ENCODE measurements at places on chromosomes 1 and 21.

DNA sequence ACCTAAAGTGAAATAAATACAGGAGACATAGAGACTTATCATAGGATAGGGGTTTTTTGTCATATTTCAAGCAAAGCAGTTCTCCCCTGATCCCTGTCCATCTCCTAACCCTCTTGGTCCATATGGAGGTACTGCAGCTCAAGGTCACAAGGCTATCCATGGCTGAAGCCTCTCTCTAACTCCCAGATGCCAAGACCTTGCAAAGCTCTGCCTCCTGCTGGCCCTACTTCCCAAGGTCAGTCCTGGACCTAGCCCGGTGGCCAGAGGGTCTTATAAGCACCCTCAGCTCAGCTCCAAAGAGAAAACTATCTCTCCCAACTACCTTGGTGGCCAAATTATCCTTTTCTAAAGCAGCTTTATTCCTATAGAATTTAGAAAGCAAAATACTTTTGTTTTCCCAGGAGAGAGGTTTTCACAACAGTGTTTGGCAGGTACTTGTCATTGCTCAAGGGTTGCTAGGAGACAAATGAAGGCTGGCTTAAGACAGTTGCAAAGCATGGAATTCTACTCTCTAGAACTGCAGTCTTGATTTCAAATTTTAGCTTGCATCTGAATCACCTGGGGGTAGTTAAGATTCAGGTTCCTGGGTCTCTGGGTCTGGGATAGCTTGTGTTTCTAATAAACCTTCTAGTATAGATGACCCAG is 121.5 kb downstream of the XCL2 start:
- DNase-seq, result no peak

DNA sequence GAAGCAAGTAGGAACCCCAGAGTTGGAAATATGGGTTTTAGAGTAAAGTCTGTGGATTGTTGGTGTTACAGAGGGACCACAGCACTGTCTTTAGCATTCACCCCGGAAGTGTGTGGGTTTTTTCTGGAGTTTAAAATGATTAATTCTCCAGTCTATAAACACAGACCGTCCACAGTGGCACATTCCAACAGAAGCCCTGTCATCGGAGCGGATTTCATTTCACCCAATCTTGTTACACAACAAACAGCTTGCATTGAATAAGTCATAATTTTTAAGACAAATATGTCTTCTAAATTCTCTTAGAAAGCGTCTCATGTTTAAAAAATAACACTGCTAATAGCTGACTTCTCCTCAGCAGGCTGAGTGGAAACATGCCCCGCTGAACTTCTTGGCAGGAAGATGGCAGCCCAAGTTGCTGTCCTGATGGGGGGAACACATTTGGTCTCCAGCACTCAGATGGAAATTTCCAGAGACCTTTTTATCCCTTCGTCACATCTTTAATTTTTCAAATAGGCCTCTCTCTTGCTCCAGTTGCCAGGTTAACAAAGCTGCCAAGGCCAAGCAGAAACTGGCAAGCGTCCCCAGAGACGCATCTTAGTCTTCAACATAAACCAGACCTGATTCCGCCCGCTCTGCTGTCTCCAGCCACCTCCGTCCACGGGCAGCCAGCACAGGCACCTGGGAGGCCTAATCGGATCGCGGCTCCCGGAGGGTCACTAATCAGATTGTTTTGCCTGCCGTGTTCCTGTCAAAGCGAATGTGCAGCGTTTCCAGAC is 28.8 kb upstream of the SLC19A1 start:
- no peak for DNase-seq

- no peak for DNase-seq
Observed at GRCh38 chr1:41633764-41634163, 149.3 kb upstream of the EDN2 start.

DNA sequence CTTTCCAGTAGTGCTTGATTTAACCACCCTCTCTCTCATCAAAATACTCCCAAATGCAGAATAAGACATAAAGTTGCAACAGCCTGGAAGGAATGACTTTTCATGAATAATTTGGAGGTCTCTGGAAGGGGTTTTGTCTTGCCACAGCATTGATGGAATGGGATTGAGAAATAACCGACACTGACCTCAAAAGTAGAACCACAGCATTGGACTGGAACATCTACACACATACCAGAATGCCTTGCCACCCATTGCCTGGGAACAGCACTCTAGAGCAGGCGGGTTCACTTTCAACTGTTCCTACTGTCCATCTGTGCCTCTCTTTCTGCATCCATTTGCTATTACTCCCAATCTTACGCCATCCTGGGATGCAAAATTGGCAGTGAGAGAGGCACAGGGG is 149.1 kb upstream of the USP24 start:
- DNase-seq, result no peak

GRCh38 chr1:112429749-112430148 is 33.7 kb downstream of the CTTNBP2NL start:
- DNase-seq, result no peak

DNA sequence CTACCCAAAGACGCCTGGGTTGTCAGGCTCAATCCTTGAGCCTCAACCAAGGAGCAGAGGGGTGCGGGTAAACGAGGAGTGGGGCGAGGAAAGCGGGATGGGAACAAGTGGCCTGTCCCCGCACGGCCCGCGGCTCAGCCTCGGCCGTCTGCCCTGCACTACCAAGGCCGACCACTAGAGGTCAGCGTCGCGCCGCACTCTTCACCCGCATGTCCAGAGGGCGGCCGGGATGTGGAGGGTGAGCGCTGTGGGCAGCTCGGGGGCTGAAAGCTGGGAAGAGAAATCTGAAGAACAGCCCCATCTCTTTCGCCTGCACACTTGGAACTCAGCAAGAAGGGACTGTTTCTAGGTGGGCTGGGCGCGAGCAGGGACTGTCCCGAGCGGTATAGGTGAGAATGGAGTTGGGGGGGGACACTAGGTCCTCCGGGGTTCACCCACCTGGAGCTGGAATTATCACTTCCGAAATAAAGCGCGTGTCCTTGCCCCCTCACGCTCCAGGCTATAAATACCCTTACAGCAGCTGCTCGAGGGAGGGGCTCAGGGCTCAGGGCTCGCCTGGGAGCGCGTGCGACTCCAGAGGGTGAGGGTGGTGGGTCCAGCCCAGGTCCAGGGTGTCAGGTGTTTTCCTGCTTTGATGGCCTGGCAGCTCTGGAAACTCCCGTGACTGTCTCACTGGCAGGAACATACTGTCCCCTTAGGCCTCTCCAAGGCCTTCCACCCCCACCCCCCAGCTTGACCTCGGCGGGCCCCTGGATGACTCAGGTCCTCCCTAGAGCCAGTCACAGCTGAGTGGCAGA is 9.8 kb downstream of the SLC30A2 start:
- no peak for DNase-seq

DNA sequence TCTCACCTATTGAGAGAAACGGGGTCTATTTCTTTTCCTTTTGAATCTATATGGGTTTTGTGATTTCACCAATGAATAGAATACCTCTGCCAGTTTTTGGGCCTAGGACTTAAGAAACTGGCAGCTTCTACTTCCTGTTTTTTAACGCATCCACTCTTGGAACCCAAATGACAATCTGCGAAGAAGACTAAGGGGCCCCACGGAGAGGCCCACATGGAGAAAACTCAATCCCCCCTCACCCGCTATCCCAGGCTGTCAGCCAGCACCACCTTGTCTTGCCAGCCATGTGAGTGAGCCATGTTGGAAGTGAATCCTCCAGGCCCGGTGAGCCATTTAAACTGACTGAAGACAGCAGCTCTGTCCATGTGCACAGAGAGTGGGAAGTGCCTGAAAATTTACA is 3.6 kb upstream of the HENMT1 start:
- DNase-seq, result no peak

DNA sequence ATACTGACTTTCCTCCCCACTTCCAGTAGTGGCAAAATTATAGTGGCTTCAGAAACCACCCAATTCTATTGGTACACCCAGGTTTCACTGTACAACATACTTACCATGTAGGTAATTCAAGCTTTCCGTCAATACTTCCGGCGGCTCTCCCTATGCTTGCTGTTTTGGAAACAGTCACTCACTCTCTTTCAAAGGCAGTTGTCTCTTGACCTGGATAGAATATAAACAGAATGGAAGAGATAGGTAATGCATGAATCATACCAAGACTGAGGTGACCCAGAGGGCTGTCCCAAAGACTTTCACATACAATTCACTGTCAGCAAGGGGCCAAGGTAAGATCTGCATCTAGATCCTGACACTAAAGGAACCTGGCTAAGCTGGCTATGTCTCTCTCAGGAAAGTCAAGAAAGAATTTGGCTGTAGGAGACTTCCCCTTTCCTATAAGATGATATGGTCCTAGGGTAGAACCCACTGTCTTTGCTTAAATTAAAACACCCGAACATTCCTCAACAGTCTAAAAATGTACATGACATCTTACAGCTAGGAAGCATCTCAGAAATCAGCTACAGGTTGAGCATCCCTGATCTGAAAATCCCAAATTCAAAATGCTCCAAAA is 59.6 kb downstream of the LUZP1 start:
- DNase-seq, result no peak

GRCh38 chr1:11594222-11594621 is 60.0 kb downstream of the FBXO2 start:
- no peak for DNase-seq

DNA sequence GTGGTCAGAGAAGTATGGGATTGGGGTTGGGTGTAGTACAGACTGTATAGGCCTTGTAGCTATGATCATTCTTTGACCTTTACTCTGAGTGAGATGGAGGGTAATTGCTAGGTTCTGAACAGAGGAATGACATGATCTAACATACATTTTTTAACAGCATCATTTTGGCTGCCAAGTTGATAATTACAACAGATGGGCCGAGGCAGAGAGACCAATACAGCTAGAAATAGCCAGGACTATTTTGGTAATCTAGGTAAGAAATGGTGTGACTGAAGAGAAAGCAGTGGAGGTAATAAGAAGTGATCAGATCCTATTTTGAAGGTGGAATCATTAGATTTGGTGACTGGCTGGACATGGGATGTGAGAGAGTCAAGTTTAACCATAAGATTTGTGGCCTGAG is 43.5 kb downstream of the RPAP2 start:
- no peak for DNase-seq

DNA sequence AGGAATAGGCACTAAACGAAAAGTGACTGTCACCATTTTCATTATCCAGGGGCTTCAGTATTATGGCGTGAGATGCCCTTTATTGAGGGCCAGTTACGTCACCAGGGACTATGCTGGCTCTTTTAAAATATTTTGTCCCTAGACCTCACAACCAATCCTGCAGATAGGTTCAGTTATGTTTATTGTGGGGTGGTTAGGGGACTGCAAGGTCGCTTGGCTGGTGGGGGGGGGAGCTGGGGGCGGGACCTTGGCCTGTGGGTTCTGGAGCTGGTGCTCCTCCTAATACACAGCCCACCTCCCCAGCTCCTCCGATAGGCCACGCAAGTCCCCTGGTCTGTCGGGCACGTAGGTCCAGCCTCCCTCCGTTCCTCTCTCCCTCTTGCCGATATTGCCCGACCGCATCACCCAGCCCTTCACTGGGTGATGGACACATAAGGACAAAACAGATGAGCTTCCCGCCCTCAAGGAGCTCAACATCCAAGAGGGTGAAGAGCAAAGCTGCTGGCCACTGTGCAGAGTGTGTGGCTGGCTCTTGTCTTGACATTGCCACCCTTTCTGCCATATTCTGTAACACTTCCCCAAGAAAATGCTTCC is 271.8 kb downstream of the MATN1 start:
- no peak for DNase-seq

DNA sequence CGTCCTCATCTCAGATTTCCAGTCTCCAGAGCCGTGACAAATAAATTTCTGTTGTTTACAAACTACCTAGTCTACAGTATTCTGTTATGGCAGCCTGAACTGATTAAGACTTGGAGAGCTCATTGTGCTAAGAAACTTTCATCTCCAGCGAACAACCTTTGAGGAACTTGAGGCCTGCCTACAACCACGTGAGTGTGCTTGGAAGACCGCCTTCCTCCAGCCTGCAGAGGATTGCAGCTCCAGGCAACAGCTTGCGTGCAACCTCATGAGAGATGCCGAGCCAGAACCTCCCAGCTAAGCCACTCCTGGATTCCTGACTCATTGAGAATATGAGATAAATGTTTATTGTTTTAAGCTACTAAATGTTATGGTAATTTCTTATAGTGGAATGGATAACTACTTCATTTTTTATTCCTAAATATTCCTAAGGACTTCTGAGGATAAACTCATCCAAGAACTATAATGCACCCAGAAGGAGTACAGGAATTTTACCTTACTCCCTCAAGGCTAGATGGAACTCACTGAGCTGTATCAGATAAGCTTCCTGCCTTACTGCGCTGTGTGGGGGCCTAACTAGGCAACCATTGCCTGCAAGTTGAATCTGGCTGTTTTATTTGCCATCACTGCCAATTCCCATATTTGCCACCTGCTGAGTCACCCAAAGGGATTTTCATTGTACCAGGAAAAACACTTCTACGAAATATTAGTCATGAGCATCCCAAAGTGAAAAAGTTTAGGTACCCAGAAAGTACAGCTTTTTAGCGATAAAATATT is 17.6 kb downstream of the FAM177B start:
- no peak for DNase-seq

DNA sequence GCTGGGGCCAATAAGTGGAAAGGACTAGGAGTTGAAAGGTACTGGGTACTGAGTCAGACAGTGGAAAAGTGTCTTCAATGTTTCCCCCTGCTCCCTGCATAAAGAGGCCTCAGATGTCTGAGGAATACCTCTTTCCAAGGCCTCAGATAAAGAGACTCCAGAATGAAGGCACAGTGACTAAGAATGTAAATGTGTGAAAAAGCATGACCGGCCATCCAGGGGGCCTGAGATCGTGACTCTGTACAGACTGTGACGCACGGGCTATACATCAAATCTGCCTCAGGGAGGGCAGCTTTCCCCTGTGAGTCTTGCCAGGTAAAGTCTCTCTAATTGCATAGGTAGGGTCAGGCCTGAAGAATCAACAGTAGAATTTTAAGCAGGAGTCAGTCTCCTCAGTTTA is 1690.5 kb downstream of the KCNT2 start:
- DNase-seq, result no peak

DNA sequence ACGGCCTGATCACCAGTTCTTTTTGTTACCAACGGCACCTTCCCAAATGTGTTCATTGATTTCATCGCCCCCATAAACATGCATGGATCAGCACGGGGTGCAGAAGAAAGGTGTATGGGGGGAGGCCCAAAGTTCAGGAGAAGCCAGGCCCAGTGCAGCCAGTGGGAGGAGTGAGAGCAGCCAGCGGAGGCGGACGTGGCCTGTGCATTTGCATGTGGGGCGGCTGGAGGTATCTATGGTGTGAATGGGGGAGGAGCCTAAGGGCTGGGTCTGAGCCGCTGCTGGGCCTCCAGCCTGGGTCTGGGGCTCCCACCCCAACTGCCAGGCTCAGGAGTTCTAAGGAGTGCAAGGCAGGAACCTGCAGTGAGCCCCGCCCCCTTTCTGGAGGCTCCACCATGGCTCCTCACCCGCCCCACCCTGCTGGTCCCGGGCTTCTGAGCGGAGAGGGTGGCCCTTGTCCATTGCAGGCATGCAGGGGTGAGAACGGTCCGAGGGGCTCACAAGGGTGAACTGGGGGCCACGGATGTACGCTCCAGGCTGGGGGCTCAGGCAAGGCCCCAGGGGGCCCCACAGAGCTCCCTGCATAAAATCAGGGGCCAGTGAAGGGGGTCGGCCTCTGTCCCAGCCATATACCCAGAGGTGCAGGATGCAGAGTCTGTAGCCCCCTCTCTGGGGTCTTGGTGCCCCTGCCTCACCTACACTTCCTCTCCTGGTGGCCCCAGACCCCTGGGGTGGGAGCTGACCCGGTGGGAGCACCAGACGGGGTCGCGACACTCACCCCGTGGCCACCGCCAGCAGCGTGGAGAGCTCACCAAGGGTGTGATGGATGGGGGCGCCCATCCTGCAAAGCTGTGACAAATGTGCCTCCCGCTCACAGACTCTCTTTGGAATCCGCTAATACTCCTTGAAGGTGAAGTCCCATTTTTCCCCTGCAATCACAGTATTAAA is 31.3 kb upstream of the TTC34 start:
- no peak for DNase-seq
